Astrocyte of the spinal cord (primary cell): ENCODE measurements at places on chromosomes 12 and 14.

GRCh38 chr12:70227911-70228310 lies 15.3 kb upstream of the CNOT2 start:
- DNase-seq: no peak

DNA sequence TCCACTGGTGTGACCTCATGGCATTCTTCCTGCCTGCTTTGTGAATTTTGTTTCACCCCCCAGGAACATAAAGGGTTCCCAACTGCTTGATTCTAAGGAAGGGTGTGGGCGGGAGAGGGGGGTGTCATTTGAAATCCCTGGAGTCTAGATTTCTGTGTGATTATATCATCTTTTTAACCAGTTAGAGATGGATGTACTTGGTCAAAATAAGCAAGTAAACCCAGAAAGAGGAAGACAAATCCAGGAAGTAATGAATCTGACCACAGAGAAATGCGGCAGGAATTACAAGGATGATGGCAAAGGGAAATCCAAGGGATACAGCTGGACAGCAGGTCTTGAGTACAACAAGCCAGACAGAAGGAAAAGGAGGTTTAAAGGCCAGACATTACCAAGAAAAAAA lies 38.9 kb downstream of the DMAC2L start:
- DNase-seq: peak; percentile 31

GRCh38 chr14:36454599-36455240 lies 65.3 kb downstream of the NKX2-1 start:
- no peak for DNase-seq

- DNase-seq: no peak
These were observed 70.1 kb upstream of the CRY1 start for GRCh38 chr12:107163413-107163812.

GRCh38 chr14:36451310-36452065 lies 68.5 kb downstream of the NKX2-1 start:
- DNase-seq: no peak

- DNase-seq: no peak
These were observed 6.5 kb upstream of the LGALS3 start for GRCh38 chr14:55122440-55122986.

GRCh38 chr12:54622463-54623183 lies 12.1 kb downstream of the LACRT start:
- DNase-seq: no peak

- DNase-seq: peak; percentile 31
These were observed 321.4 kb upstream of the LRFN5 start for GRCh38 chr14:41285186-41285748.

DNA sequence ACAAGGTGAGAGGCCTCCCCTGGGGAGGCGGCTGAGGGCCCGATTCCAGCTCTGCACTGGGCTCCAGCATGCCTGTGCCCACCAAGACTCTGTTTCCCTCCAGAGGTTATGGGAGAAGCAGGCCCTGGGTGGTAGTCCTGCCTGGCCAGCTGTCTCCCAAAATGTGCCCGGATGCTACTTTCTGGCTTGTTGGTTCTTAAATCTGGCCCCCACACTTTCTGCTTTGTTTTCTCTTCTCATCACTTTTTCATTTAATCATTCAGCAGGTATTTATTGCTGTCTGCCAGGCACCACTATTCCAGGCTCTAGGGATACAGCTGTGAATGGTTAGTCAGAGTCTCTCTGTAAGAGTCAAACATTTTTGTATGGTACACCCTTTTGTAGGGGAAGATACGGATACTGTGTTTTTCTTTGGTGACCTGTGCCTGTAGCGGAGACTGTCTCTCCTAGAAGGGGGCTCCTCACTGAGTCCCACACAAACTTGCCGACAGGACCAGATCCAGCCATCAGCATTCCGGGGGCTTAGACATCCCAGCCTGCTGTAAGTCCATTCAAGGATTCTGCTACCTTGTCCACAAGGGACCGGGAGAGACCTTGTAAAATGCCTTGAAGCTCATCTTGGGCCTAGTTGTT lies 3.8 kb downstream of the DHRS2 start:
- no peak for DNase-seq

DNA sequence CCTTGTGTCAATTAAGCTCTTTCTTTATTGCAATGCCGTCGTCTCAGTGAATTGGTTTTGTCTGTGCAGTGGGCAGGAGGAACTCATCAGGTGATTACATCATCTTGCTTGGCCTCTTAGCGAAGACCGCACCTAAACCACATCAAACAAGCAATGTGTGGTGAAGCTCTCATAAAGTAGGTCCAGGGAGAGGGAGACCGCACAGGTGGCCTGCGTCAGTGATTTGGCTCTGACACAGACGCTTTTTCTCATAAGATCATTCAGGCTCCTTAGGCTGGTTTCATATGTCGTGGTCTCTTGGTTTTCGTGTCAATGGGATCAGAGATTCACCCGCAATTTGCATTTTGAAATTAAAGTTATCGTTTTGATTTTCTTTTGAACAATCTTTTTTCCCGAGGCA lies 6.7 kb upstream of the TESC start:
- DNase-seq: no peak

GRCh38 chr14:35366521-35366976 lies 38.0 kb downstream of the NFKBIA start:
- no peak for DNase-seq

DNA sequence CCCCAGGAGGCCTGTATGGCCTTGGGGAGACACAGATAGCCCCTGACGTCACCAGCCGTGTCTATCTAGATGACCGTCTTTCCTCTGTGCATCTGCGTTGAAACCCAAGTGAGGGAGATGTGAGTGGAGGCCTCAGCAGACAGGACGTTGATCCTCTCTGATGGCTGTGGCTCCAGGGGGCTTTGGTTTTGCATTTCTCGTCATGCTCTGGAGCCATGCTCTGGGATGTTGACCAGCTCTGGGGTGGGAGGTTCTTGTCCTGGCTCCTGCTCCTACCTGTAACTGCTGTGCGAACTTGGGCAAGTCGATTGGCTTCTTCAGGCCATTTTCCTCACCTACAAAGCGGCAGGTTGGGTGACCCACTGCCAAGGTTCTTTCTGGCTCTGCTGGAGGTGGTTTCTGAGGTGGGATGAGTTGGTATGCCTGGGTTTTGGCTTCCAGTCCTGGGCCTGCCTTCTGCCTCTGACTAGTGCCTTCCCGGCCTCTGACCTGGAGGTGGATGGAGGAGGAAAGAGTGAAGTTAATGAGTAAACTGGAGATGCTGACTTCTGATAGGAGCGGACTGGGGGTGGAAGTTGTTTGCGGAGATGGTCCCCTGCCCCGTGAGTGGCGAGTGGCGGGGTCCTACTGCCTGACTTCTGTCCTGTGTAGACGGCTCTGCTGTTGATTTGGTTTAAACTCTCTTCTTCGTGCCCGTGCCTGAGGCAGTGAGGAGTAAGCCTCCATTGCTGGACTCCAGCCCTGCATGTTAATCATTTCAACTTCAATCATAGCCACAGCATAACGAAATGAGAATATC lies 8.4 kb downstream of the TSPAN9 start:
- DNase-seq: no peak

DNA sequence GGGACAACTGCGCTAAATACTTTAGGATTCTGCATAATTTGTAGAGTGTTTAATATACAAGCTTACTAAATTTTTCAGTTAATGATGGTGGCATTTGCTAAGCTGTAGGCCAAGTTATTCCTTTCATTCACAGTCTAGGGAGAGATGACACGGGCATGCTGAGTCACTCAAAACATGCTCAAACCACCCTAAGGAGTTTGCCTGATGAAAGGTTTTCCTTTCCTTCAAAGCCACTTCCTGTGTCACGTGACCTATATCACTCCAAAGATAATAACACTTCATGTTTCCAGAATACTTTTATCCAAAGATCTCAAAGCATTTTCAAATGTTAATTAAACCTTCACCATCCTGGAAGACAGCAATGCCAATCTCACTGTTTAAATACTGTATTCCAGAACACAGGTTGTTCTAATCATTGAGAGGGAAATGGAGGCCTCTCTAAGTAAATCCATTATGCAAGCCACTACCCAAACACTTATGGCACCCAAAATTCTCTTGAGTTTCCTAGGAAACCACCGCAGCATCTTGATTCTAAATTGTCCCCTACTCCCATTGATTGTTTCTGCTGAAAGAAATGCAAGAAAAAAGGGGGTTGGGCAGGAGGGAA lies 207.0 kb upstream of the CDKN3 start:
- peak; percentile 82 for DNase-seq

DNA sequence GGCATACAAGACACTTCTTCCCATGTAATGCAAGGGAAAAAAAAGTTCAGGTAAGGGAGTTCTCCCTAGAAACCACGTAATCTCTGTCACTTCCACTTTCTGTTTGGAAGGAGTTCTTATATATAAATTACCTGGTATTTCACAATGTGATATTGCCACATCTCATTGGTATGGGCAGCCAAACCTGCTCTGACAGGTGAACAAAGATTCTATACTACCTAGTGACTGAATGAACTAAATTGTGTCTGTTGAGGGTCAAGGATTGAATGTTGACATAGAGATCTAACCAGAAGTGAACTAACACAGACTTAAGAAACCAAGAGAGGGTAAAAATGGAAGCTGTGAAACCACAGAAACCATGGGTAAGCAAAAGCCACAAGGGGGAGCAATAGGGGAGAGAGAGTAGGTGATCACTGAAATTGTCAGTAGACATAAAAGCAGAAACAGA lies 161.3 kb downstream of the RPL10L start:
- DNase-seq: no peak

- no peak for DNase-seq
These were observed 14.6 kb upstream of the GNG2 start for GRCh38 chr14:51845811-51846210.

DNA sequence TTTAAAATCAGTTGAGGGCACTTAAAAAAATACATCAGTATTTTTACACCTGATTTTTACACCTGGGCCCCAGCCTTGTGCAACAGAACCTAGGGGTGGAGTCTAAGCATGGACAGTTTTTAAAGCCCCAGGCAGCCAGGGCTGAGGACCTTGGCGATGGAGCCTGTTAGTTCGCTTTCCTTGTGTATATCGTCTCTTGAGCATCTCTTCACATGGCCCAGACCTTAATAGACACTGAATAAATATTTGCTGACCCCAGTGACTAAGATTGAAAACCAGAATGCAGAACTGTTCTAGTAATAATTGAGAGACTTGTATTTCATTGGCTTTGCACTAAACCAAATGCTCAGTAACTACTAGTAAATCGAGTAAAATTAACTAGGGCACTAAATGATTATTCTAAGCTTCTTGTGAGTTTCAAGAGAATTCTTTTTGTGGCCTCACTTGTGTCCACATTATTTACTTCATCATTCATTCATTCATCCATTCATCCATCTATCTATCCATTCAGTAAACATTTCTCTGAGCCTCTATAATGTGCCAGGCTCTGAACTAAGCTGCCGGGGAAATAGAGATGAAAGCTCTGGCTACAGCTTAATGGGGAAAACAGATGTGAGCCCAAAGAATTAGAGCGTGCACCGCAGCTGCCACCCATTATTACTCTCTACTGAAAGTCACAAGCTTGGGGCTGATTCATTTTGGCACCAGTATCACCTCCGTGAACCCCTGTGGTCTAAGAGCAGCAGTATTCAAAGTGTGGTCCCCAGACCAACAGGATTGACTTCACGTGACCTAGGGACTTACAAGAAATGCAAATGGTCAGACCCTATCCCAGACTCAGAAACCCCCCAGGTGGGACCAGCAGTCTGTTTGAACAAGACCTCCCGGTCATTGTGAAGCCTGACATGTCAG lies 30.7 kb upstream of the BCL7A start:
- DNase-seq: peak; percentile 40

DNA sequence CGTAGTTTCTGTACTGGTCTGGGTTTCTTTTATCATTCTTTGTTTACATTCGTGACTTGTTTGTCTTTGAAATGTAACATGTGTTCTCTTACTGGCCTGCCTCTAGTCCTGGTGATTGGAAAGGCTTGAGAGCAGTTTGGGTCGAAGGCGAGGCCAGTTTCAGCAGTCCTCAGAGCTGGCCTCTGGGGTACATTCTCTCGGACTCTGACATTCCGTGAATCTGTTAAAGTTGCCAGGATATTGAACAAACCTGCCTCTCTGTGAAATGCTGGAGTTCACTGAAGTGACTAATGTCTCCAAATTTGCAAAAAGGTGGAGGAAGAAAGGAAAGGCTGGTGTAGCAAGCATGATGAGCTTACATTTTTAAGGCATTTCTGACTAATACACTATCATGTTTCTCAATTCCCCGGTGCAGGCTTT lies 1.5 kb downstream of the PLEKHA5 start:
- peak; percentile 56 for DNase-seq

DNA sequence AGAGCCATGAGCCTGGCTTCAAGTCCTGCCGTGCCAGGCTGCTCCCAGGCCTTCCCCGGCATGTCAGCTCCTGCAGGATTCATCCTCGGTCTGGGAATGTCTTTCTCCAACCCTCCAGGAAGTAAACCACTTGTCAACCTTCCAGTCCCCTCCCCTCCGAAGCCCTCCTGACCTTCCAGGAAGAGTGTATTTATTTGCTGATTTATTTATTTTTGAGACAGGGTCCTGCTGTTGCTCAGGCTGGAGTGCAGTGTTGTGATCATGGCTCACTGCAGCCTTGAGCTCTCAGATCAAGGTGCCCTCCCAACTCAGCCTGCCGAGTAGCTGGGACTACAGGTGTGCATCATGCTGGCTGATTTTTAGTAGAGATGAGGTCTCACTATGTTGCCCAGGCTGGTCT lies 24.7 kb downstream of the VSX2 start:
- DNase-seq: no peak
